ENCODE measurements at places on chromosomes 5 and 9.

- no peak for DNase-seq
Measured at GRCh38 chr9:129880654-129881546, 45.6 kb downstream of the USP20 start.

- no peak for DNase-seq
Measured at GRCh38 chr9:36140086-36141084, 3.9 kb downstream of the GLIPR2 start.

GRCh38 chr5:181159286-181160151 is 12.1 kb downstream of the OR2V2 start:
- no peak for DNase-seq

GRCh38 chr9:36035006-36035405 is 1.7 kb upstream of the RECK start:
- no peak for DNase-seq

DNA sequence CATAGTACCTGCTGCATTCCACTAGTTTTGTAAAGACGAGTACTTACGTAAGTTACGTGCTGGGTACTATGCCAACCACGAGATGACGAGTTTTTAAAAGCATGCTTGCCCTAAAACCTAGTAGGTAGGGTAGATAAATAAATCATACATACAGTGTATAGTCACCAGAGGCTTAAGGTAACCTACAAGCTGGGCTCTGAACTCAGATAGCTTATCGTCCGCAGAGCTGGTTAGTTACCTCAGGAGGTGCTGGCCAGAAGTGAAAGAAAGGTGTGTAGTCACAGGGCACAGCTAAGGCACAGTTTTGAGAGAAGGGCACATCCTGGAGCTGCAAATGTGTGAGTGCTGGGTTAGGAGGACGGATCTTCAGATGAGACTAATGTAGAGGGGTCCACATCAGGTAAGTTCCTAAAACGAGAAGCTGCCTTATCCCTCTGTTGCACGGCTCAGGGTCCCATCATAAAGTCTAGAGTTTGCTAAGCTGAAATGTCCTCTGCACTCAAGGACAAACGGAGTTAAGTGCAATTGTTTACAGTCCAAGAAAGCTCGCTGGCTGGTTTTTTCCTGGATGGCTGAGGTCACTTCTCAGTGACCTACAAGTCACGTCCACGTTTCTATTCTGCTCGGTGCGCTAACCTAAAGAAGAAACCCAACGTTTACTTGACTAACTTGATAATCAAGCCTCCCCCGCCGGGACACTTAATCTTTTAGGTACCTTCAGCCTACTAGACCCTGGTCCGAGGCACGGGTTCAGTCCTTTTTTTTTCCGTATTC is 1.1 kb upstream of the SNX24 start:
- no peak for DNase-seq

- no peak for DNase-seq
Measured at GRCh38 chr5:63170486-63170885, 591.9 kb downstream of the LRRC70 start.

DNA sequence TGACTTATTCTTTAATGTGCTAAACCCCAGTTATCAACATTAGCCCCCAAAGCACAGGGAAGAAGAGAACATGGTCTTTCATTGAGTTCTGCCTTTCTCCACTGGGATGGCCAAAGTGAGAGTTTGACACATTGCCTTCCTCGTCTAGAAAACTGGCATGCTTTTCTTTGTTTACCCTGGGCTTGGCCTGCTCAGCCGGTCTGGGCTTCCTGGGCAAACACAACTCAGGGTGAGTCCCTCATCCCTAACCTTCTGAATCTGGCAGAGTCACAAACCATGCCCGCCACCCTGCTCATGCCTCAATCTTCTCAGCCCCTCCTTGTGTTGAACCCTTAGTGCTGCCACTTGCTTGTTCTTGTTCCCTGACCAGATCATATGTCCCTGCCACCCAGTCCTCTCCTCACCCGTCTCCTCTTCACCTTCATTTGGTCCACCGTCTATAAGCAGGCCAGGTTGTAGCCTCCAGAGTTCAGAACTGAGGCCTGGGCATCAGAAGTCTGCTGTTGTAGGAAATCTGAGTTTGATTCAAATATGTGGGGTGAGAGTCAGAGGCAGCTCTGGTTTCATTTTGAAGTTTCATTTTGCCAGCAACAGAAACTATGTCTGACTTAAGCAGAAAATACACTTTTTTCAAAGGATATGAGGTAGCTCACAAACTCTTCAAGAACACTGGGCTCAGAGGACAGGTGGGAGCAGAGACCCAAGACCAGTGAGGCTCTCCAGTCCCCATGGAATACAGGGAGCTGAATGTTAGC is 217.6 kb downstream of the NDUFS4 start:
- DNase-seq, result no peak

DNA sequence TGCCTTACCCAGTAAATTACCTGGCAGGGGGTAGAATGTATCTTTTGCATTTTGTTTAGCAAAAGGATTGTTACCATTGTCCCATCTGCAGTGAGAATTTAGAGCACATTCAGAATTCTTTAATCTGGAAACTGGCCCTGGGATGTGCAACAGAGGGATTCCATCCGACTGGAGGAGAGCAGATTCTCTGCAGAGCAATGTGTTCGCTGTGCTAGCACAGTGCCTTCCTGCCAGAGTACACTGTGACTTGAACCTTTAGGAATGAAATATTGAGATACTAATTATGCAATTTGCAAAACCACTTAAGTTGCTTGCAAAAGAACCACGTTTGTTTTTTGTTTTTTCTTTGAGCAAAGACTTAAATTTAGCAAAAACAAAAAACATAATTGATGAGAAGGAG is 22.5 kb upstream of the DMRT1 start:
- no peak for DNase-seq

Data from NCI-H1436 treated with DMSO at 0.1 percent for 48 hours (cell line).